Natural killer cell treated with Interleukin-12 subunit alpha and Interleukin-12 subunit beta and Interleukin-15 and Interleukin-18, amount 100 ng/mL, for 72 hours (primary cell): ENCODE measurements at places on chromosomes 3 and 15. TPM values are rescaled to one million over a fixed set of nuclear protein-coding genes. Genes with fewer than 3 reads are reported as not detected.

The MAP6D1 gene
- total RNA-seq = 2.6 TPM

The TEX55 gene
- not detected for total RNA-seq

The ELL3 gene
- 0.86 TPM for total RNA-seq

The LRRIQ4 gene
- not detected for total RNA-seq

The PAQR5 gene
- total RNA-seq = not detected

The LRRC15 gene
- total RNA-seq = not detected

The GOLGA6L4 gene
- 2.7 TPM for total RNA-seq

The SCAMP5 gene
- total RNA-seq = 2.7 TPM

The TF gene
- 0.98 TPM for total RNA-seq

The DCLK3 gene
- not detected for total RNA-seq

The NGLY1 gene
- 76.7 TPM for total RNA-seq

The ATP13A5 gene
- total RNA-seq = not detected

The TEX264 gene
- total RNA-seq = 31.9 TPM

The CCDC13 gene
- total RNA-seq = 1.0 TPM

The EPHB3 gene
- not detected for total RNA-seq

The SI gene
- total RNA-seq = not detected

The ZBTB20 gene
- 8.7 TPM for total RNA-seq

The LAMB2 gene
- not detected for total RNA-seq

The ALPK3 gene
- total RNA-seq = 0.43 TPM

The VPS39 gene
- total RNA-seq = 66.2 TPM

The RARRES1 gene
- not detected for total RNA-seq

The IGDCC3 gene
- total RNA-seq = not detected

The ETFA gene
- total RNA-seq = 160 TPM

The GHRL gene
- total RNA-seq = 0.78 TPM

The PLA2G4D gene
- total RNA-seq = not detected

The GP5 gene
- not detected for total RNA-seq

The LMAN1L gene
- 3.4 TPM for total RNA-seq

The PPP4R2 gene
- 128 TPM for total RNA-seq

The CA12 gene
- total RNA-seq = not detected

The SEMA5B gene
- total RNA-seq = not detected

The GP9 gene
- 0.45 TPM for total RNA-seq
